NCI-H2081 treated with DMSO at 0.1 percent for 48 hours (cell line): ENCODE measurements at places on chromosomes 1 and 21.

GRCh38 chr21:19565587-19565986 is 1162.0 kb upstream of the TMPRSS15 start:
- DNase-seq: no peak

DNA sequence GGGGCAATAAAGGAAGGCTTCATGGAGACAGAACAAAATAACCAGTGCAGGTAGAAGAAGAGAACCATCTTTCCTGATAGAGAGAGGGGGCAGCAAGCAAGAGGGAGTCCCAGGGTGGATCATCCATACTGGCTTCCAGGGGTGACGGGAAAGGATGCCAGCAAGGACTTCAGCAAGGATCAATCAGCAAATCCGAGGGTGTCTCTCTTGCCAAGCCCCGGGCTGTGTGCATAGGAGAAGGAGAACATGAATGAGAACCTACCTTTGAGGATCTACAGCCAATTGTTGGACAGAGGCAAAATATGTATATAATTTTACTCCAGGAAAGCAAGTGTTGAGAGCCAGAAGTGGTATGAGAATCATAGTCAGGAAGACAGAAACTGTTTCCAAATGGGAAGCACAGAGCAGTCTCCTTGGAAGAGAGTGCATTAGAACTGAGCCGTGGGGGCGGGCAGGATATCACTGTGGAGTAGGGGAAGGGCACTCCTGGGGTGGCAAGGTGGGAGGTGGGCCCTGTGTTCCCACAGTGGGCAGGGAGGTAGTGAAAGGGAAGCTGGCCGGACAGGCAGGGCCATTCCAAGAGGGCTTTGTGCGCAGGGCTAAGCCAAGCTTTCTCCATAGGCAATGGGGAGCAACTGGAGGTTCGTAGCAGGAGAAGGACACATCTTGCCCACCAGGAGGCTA is 1.1 kb upstream of the S100A9 start:
- DNase-seq: no peak

DNA sequence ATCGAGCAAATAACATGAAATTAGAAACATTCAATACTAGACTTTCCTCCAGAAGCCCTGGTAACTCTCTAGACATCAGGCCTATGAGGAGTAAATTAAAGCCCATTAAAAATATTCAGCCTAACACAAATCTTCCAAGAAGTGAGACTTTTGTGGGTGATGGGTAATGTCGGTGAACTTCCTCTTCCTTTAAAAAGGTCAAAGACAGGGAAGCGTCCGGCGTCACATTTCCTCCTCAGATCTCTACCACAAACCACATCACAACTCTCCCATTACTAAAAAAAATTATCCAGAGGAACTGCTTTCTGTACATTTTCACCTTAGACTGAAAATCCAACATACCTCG is 1.4 kb downstream of the EIF4G3 start:
- DNase-seq: no peak

DNA sequence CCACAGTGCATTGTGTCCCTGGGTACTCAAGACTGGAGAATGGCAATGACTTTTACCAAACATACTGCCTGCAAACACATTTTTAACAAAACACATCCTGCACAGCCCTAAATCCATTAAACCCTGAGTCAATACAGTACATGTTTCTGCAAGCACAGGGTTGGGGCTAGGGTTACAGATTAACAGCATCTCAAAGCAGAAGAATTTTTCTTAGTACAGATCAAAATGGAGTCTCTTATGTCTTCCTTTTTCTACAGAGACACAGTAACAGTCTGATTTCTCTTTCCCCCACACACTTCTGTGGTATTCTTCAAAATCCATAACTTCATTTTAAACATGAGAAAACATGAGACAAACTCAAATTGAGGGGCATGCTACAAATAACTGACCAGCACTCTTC is 13.9 kb downstream of the BMP8A start:
- DNase-seq: no peak

GRCh38 chr21:41597811-41598231 is 89.9 kb upstream of the TMPRSS2 start:
- DNase-seq: no peak

- no peak for DNase-seq
Measured at GRCh38 chr1:37420456-37420855, 53.9 kb upstream of the ZC3H12A start.

GRCh38 chr1:20472860-20473711 is 12.9 kb downstream of the CAMK2N1 start:
- no peak for DNase-seq

- no peak for DNase-seq
Measured at GRCh38 chr1:204688776-204689175, 3.2 kb upstream of the LRRN2 start.

DNA sequence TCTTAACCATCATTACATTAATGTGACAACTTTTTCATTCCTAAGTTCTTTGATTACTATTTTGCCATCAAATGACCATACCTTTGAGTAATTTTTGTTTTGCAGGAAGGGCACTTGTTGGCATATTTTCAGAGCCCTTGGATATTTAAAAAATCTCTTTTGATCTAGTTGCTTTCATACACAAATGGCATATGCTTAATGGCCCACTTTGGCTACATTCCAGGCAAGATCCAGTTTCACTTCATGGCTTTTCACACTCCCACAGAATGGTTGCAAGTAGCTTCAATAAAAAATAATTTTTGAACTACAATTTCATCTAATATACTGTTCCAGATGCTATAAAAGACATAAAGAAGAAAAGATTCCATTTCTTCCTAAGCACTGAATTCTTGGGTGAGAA is 18.1 kb downstream of the ADAM30 start:
- no peak for DNase-seq

DNA sequence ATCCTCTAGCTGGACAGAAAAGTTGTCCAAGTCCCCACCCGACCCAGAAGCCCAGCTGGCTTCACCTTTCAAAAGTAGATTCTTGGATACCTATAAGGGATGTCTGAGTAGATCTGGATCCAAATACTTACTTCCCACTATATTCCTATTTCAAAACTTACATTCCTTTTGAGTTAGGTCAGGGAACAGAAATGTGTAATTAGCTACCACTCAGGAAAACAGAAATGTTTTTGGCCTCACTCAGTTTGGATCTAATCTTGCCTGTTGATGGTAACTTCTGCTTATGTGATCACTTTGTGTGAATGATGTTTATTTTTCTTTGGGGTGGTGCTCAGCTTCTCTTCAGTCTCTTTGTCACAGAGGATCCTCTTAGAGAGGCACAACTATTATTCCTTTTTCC is 814.4 kb upstream of the RGS18 start:
- DNase-seq: no peak

GRCh38 chr1:151759241-151759640 is 4.1 kb downstream of the MRPL9 start:
- no peak for DNase-seq

GRCh38 chr1:61490924-61491323 is 234.0 kb downstream of the TM2D1 start:
- no peak for DNase-seq

DNA sequence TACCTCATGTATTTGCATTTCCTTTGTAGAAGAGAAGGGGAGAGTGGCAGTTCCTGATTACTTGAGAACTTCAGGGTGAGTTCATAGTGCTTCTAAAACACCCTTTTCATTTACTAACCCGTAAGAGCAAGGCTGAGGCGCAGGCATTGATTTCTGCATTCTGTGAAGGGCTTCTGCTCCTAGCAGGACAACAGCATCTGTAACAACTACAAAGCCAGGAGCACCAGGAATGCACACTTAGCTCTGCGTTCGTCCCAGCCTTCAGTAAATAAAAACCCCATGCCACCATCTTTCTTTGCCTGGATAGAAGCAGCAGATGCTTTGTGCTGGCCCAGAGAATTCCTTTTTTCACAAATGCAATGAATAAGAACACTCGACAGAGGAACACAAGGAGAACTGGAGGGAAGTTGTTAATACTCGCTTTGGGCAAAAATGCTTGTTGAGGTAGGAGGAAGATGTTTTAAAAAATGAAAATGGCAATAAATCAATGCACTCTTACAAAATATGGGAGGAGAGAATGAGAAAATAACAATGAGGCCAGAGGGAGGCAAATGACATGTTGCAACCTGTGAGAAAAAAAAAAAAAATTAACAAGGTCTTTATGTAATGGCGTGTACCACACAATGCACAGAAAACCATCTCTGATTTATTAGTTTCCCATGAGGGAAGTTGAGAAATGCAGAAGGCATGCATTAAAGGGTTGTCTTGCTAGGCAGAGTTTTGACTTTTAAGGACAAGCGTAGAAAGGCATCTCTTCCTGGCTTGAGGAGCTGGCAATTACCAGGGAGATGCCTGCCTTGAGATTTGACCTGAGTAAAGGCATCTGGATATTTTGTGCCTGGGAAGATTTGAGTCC is 418.8 kb downstream of the DISC1 start:
- DNase-seq: no peak

- DNase-seq: no peak
Measured at GRCh38 chr1:192395895-192396294, 79.1 kb downstream of the RGS21 start.

- no peak for DNase-seq
Measured at GRCh38 chr1:216518844-216519627, 95.8 kb upstream of the USH2A start.

DNA sequence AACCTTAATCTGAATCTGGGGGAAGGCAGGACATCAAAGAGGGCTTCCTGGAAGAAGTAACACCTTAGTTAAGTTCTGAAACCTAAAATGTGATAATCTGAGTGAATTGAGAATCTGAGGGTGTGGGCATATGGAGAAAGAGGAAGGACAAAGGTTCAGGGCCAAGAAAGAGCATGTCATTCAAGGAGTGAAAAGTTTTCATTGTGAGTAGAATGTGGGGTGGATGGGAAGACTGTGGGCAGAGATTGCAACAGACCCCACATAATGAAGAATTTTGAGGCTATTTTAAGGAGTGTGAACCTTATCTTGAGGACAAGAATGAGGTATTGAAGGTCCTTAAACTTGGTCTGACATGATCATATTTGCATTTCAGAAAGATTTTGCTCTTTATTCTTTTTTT is 227.2 kb downstream of the PTGER3 start:
- DNase-seq: no peak

- no peak for DNase-seq
Measured at GRCh38 chr1:66833112-66833511, 32.0 kb upstream of the INSL5 start.

DNA sequence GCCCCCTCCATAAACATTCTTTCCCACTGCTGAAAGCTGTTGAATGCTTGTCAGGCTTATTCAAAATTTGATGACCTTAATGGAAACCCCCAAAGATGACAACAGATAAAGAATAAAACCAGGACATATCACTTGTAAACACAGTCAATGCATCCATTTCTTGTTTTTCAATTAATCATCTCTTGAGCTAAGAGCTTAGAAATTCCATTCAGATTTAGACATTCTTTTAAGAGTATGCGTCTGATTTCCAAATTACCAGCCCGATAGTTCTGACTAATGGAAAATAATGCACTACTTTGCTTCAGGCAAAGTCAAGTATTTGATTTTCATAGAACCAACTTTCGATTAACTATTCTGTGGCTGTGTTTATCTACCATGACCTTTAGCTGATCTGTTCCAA is 100.6 kb upstream of the RUNX1 start:
- no peak for DNase-seq

DNA sequence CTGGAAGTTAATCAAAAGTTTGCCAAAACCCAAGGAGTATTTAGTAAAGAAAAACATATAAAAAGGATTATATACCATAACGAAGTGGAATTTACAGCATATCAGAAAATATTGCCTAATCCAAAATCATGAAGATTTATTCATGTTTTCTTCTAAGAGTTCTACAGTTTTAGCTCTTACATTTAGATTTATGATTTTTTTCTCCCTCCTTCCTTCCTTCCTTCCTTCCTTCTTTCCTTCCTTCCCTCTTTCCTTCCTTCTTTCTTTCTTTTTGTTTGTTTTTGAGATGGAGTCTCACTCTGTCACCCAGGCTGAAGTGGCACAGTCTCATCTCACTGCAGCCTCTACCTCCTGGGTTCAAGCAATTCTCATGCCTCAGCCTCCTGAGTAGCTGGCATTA is 15.7 kb upstream of the PRSS38 start:
- DNase-seq: no peak

- DNase-seq: no peak
Measured at GRCh38 chr1:26530895-26531598, 1.5 kb downstream of the RPS6KA1 start.

GRCh38 chr1:159866905-159867663 is 4.6 kb upstream of the VSIG8 start:
- no peak for DNase-seq

GRCh38 chr1:218568962-218569550 is 223.9 kb downstream of the TGFB2 start:
- DNase-seq: no peak

DNA sequence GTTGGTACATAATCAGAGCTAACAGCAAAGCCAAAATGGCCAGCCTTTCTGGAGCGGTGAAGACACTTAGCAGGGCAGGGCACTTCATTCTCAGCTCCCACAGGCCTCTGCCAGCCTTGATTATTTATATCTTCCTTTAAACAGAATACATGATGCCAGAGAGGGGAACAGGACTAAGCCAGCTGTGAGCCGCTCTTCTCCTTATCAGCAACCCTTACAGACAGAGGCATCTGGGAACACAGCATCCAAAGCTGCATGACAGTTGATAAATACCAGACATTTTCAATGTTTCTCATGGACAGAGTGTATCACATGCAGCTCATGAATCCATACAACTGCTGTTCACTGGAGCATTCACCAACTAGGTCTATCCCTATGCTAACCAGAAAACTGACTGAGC is 29.1 kb downstream of the DNAJC11 start:
- no peak for DNase-seq

- DNase-seq: no peak
Measured at GRCh38 chr1:176773038-176773437, 310.1 kb downstream of the PAPPA2 start.

DNA sequence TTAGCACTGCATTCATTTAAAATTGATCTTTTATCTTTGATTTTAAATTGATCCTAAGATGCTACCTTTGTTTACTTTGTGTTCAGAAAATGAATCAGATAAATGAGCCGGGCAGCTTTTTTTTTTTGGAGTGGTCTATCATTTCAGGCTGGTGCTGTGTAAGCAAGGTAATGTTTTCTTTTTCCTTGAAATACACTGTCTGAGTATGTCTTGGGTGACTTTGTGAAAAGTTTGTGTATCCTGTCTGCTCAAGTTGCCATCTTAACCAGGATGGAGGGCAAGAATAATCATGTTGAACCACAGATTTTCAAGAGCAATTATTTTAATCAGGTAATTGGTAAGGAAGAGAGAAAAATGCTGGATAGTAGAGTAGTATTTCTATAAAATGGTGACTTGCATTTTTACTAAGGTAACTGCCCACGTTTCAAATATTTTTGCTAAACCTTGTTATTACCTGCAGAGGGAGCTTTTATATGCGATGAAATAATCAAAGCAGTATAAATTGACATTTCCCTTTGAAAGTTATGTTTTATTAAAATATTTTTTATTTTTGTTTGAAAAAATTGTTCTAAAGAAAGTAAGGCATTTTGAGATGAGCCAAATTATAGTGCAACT is 11.1 kb downstream of the ADGRL2 start:
- no peak for DNase-seq

- DNase-seq: peak; percentile 24
Measured at GRCh38 chr1:46687093-46687659, 15.5 kb downstream of the TEX38 start.

- no peak for DNase-seq
Measured at GRCh38 chr1:28986306-28986910, 72.0 kb downstream of the EPB41 start.

GRCh38 chr1:156496211-156496761 is 4.3 kb downstream of the MEF2D start:
- no peak for DNase-seq

GRCh38 chr1:177914603-177915002 is 55.3 kb downstream of the SEC16B start:
- no peak for DNase-seq

- DNase-seq: no peak
Measured at GRCh38 chr1:114286179-114286578, 132.5 kb upstream of the SYT6 start.
